ENCODE measurements at places on chromosomes 7 and 10.
A peak's percentile ranks its signal among the peaks of the same experiment; 100 is the strongest.

GRCh38 chr10:3046210-3046779 is 21.1 kb upstream of the PFKP start:
- no peak for DNase-seq

DNA sequence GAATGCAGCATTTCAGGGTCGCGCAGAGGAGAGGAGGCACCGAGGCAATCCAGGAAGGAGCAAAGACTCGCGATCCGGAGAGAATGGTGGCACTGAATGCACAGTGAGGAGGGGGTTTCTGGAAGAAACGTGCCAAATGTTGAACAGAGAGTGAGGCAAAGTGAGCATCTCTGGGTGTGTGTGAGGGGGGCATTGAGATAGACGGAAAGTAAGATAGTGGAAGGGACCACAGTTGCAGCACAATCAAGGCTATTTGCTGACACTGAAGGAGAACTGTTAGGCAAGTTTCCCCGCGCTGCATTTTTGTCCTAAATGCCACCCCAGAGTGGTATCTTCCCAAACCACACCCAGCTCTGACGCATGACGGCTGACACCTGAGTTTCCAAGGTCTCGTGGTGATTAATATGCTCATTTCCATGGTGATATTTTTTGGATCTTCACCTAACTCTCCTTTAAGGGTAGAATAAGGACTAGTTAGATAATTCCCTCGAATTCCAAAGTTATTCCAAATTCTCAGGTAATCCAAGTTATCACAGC is 14.4 kb upstream of the ADO start:
- DNase-seq: no peak

GRCh38 chr7:27888736-27889135 is 148.8 kb downstream of the TAX1BP1 start:
- no peak for DNase-seq

DNA sequence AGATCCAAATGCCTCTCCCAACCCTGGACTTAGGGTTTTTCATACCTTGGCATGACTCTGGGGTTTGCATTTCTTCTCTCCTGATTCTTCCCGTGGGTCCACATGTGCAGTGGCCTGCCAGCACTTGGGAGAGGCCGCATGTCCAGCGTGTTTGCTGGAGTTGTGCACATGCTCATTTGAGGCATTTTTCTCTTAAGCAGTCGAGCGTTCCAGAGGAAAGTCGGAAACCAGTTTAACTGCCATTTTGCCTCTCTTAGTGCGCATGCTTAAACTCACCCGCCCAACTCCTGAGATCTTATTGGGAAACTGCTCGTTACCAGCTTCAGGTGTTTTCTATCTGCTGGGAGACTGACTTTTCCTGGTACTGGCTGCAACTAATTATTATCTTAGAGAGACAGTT is 888.4 kb upstream of the PHF14 start:
- no peak for DNase-seq

- no peak for DNase-seq
These were observed 112.7 kb downstream of the FGFR2 start for GRCh38 chr10:121485436-121486139.

- DNase-seq: peak; percentile 43
These were observed 184.2 kb downstream of the KMT2E start for GRCh38 chr7:105198223-105198622.

GRCh38 chr7:71015252-71015900 is 116.6 kb upstream of the GALNT17 start:
- DNase-seq: peak; percentile 19

DNA sequence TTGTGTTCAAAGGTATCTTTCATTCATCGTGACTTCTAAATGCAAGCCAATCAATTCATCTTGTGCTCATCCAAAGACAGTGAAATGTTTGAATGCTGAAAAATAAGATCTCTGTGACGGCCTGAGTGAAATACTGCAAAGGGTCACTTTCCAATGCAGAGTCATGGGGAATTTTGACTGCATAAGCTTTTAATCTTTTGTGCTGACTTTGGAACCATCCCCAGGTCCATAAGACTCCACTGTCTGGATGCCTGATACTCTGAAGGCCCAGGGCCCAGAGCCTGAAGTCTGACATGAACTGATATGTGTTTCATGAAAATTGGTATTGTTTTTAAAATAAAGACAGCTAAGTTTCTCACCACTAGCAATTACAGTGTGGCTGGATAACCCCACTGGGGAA is 39.0 kb downstream of the PPP1R3C start:
- no peak for DNase-seq

- no peak for DNase-seq
These were observed 169.9 kb upstream of the ADO start for GRCh38 chr10:62634576-62634975.

DNA sequence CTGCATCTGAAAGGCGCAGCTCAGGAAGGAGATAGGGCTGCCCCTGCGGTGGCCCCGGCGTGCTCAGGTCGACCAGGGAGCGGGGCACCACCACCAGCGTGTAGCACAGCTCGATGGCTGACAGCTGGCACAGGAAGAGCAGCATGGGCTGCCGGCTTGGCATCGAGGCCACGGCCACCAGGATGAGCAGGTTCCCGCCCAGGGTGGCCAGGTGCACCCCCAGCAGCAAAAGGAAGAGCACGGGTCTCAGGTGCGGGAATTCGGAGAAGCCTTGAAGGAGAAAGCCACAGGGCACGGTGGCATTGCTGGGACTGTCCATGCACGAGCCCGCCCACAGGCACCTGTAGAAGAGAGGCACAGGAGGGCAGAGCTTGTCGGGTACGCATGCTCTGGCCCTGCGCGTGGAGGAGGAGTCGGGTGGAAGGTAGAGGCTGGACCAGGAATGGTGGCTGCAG is 33.9 kb downstream of the TAS2R41 start:
- no peak for DNase-seq

DNA sequence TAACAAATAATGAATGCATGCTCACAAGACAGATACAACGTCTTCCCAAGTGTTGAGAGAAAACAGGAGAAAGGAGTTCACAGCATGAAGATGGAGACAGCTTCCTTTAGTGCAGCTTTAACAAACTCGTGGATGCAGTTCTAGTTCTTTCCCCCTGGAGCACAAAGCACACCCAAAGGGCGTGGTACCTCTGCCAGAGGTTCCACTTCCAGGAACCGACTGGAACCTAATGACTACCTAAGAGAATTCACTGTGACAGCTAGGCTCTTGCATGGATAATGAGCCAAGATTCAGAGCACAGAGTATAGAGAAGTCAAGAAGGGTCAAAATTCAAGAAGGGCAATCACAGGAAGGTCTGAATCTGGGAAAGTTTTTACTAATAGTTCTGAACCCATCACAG is 673.2 kb downstream of the XPNPEP1 start:
- no peak for DNase-seq

GRCh38 chr10:5466451-5467206 is 32.7 kb downstream of the CALML5 start:
- peak; percentile 92 for DNase-seq

DNA sequence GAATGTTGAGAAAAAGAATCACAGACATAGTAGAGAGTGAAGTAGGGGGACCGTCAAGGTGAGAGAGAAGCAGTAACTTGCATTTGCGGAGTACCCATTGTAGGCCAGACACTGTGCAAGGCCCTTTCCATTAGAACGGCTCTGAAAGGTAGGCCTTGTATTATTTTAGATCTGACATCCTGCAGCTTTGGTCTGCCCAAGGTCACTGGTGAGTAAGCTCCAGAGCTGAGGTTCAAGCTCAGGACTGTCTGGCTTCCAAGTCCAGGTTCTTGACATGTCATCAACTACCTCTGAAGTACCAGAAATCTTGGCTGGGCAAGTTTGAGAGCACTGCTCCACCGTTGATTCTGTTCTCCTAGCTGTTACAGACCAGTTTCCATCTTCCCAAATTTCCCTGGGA is 13.2 kb upstream of the EVX1 start:
- peak; percentile 9 for DNase-seq

DNA sequence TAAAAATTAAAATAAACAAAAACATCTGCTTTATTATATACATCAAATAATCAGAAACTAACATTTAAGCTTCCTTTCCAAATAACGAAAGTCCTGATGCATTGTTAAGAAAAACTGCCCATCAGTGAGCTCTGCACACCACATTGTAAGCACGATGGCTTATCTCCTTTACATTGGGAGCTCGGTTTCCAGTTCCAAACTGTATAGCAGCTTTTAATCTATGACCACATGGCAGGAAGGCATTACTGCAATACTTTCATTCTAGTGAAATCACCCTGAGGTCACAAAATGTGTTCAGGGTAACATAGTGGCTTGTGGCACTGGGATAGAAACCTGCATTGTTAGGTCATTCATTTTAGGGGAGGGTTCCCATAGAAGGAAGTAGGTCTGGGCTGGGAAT is 146.3 kb downstream of the ZNF22 start:
- DNase-seq: no peak

DNA sequence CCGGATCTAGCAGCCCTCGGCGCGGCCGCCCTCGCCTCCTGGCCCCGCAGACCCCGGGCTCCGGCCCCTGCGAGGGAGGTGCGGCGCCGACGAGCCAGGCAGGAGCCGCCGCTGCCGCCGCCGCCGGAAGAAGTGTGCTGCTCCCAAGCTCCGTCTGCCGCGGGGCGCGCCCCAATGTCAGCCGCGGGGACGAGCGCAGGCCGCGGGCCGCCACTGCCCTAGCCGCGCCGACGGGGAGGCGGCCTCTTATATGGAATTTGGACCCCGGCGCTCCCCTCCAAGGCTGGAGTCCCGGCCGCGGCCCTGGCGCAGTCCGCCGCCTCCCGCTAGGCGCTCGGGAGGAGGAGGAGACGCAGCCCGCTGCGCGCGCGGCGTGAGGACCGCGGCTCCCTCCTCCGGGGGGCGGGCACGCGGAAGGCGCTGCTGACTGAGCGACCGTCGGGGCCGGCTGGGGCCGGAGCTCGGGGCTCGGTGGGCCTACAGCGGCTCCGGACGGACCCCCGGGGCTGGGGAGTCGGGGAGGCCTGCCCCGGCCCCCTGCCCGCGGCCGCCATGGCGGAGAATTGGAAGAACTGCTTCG is at the start of gene TRIM8:
TSS of gene TRIM8 (plus strand) at position 414 of the 580 bp plus-strand sequence. CDS start at position 553, 139 bp downstream.
- DNase-seq: peak; percentile 61

- no peak for DNase-seq
These were observed 75.3 kb upstream of the IL6 start for GRCh38 chr7:22651534-22652243.

DNA sequence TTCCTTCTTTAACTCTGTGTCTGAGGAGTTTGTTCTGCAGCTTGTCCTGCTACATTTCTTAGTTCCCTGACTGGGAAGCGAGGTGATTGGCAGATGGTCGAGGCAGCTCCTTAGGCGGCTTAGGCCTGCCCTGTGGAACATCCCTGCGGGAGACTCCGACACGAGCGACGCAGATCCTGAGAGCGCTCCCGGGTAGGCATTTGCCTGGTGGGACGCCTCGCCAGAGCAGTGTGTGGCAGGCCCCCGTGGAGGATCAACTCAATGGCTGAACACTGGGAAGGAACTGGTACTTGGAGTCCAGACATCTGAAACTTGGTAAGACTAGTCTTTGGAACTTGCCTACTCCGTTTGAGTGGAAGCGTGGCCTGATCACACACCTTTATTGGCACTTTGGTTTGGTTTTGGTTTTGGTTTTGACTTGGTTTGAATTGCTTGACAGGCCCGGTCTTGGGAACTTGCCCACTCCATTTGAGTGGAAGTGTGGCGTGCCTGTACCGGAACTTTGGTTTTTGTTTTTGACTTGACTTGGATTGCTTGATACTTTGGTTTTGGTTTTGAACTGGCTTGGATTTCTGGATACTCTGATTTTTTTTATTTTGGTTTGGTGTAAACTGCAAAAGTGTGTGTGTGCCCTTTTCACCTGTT is 42.6 kb downstream of the MAP3K8 start:
- no peak for DNase-seq

- no peak for DNase-seq
These were observed 108.9 kb upstream of the NAMPT start for GRCh38 chr7:106393564-106394251.
